ENCODE measurements at places on chromosomes 16 and 17.

GRCh38 chr17:41551365-41551764 lies 20.5 kb downstream of the KRT9 start:
- DNase-seq: no peak

DNA sequence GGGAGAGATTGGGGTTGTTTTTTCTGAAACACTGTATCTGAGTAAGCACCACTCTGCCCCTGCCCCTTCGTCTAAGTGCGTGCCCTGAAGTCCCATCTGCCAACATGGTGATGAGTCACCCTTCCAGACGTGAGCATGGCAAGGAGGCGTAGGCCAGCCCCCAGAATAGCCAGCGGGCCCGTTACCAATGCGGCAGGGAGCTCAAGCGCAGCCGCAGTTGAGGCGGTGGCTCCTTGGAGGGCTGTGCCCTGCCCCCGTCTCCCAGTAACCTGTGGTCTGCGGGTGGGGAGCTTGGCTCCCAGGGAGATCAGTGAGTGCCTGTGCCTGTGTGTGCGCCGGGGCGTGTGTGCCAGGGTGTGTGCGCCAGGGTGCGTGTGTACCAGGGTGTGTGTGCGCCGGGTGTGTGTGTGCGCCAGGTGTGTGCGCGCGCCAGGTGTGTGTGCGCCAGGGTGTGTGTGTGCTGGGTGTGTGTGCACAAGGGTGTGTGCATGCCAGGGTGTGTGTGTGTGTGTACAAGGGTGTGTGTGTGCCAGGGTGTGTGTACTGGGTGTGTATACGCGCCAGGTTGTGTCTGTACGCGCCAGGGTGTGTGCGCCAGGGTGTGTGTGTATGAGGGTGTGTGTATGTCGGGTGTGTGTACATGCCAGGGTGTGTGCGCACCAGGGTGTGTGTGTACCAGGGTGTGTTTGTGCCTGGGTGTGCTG lies 98.6 kb upstream of the CHMP6 start:
- no peak for DNase-seq

DNA sequence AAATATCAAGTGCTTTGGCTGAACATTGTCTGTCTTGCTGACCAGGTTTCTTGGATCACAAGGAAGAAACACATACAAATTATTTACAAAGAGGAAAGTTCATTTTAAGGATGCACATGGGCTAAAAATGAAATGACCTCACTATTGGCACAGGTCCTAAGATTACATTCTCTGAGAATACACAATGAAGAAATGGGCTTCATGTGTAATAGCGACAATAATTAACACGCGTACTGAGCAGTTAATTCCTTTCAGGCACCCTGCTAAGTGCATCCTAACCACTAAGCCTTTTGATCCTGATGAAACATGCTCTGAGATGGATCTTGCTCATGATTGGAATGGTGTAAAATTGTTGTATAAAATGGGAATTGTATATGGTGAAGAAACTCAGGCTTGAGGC lies 429.0 kb downstream of the HS3ST4 start:
- DNase-seq: no peak

DNA sequence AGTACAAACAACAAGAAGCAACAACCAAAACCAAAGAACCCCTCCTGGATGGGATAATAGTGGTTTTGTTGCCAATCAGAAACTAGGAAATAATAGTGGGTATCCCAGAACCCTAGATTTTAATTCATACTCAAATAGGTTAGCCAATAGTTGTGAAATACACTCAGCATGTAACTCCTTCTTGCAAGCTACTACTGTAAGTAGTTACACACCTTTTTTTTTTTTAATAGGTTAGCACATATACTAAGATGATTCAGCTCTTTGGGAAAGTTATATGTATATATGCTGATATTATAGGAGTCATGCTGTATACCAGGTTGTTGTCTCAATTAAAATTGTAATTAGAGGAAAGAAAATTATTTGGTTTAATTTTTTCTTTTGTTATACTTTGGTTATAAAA lies 92.5 kb upstream of the HAS3 start:
- no peak for DNase-seq

GRCh38 chr17:44187131-44187899 lies 543 bp downstream of the TMUB2 start:
- DNase-seq: no peak

DNA sequence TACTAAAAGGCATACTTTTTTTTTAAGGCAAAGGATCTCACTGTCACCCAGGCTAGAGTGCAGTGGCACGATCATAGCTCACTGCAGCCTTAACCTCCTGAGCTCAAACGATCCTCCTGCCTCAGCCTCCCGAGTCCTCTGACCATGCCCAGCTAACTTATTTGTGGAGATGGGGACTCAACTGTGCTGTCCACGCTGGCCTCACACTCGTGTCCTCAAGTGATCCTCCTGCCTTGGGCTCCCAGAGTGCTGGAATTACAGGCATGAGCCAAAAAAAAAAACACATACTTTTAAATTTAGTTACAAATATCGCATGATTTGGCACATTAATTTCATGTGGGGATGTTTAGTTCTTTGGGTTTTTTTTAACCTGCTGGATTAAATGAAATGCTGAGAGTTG lies 207.7 kb upstream of the CHMP6 start:
- DNase-seq: no peak

DNA sequence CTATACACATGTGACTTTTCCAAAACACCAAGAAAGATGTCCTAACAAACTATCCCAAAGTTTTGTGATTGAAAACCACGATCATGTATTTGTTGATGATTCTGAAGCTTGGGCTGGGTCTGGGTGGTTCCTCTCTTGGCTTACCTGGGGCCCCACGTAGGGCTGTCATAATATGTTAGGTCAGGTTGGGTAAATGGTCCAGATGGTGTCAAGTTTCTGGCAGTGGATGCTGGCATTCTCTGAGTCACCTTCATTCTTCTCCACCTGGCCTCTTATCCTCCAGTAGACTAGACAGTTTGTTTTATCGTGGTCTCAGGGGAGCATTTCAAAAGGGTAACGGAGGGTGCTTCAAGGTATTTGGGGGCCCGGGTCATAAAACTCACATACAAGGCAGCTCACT lies 39.4 kb downstream of the SYCE1L start:
- no peak for DNase-seq

DNA sequence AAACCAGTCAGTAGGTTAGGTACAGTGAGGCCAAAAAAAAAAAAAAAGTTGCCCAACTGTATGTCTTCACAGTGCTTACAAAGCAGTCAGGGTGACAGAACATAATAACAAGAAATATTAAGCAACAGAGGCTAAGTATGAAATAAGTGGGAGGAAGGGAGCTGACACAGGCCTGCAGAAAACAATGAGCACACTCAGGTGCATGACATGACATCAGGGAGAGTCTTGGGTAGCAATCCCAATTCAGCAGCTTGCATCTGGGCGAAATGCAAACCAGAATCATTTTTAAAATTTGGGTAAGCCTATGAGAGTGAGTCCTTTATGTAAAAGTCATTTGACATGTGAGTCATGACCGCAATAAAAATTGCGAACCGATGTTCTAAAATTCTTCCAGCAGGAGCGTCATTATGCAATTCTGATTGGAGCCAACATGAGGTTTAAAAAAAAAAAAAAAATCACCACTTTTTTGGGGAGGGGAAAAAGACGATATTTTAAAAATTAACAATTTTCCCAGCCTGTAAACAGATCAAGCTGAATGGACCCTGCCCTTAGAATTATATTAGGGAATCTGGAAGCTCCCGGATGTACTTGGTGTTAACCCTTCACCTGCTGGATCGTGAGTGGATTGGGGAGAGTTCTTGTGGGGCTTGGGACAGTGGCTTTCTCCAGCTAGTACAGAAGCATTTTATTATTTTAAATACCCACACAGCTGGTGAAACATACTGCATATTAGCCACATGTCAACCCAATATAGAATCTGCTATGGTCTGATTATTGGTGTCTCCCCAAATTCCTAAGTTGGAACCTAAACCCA lies 127.9 kb downstream of the NPIPB5 start:
- DNase-seq: no peak

DNA sequence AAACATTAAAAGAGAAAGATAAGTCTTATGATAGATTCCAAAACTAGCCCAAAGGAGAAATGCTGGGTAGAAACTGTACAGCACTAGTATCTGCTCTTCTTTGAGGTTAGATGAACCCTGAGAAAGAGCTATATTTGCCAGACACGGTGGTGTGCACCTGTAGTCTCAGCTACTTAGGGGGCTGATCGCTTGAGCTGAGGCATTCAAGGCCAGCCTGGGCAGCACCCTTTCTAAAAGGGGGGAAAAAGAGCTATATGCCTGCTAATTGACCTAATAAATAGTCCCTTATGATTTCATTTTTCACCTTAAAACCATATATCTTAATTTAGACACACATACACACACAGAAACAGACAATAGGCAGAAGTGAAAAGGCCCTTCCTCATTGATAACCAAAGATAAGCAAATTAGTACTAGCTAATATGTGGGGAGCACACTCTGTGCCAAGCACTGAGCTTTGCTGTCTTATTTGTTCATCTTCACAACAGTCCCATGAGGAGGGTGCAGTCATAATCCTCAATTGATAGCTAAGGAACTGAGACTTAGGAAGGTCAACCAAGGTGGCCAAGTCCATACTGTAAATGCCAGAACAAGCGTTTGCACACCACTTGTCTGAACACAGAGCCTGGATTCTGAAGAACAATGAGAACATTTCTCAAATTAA lies 56.6 kb upstream of the NLK start:
- DNase-seq: no peak

DNA sequence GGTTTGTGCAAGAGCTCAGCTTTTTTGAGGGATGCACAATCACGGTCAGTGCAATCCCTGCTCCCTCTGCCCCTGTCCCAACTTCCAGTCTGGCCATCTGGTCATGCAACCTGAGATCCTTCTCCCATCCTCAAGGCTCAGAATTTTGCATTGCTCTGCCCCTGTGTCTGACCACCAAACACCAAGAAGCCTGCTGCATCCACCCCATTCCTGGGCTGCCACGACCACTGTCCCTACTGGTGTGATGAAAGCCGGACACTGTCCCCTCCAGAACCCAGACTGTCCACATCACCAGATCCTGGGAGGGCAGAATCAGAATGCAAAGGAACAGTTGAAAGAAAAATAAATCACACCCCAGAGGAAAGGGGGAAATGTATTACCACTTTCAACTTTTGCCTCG lies 231.0 kb downstream of the C16orf78 start:
- no peak for DNase-seq

- DNase-seq: no peak
These were observed at the start of gene PTGES3L for GRCh38 chr17:42979511-42980273. Gene PTGES3L (minus strand): TSS chr17:42980080. CDS start chr17:42980053, 27 bp downstream.

DNA sequence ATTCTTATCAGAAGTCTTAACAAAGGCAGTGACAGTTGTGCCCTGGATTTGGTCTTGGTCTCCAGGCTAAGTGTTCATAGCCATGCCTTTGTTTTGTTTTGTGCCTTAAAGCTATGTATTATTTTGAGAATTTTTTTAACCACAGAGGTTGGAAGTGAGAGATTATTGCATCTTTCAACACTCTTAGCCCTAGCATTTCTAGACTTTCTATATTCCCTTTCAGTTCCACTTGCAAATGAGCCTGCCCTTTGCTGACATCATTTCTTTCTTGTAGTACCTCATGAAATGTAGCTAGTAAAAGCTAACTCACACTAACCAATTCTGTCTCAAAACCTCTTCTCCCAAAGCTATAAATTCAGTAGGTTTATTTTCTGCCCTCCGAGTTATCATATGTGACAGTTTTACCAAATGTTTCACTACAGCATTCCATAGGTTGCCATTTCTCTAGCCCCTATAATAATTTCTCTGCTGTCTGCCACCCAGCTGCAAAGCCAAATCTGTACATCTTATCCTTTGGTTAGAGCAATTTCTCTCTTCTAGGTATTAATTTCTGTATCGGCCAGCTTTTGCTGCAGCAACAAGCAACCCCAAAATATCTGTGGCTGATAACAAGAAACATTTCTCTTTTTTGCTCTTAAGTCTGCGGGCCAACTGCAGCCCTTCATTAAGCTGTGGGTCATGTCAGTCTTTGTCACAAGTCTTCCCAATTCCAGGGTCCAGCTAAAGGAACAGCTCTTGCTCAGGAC lies 14.2 kb upstream of the CCL1 start:
- DNase-seq: no peak
